ENCODE measurements at places on chromosomes 16 and 17. TPM values are rescaled to one million over a fixed set of nuclear protein-coding genes. Genes with fewer than 3 reads are reported as not detected.

DNA sequence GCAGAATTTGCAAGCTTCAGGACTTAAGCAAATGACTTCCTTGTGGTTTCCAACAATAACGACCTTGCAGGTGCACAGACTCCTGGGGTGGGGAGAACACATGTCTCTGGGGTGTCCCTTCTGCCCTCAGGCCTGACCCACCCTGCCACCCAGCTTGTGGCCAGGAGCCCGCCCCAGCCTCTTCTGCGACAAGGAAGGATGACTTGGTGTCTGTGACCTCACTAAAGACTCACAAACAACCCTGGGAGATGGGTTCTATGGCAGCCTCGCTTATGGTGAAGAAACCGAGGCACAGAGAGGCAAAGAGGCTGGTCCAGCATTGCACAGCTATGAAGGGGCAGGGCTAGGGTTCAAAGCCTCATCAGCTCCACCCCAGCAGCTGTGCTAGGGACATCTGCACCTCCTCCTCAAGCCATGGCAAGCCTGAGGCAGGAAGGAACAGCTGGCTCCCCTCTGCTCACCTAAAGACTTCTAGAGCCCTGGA, 2.6 kb downstream of the ATP2A3 start:
- peaks cover 27% of the 10 kb centered on the region for H3K27me3 ChIP-seq
- H3K4me3 ChIP-seq, result no peak overlapping the region
- H3K27ac ChIP-seq, result peak overlapping the region; percentile 21
- DNase-seq, result no peak
- H3K36me3 ChIP-seq, result no peaks in the 10 kb centered on the region

The PLCD3 gene
- 43.3 TPM for total RNA-seq

DNA sequence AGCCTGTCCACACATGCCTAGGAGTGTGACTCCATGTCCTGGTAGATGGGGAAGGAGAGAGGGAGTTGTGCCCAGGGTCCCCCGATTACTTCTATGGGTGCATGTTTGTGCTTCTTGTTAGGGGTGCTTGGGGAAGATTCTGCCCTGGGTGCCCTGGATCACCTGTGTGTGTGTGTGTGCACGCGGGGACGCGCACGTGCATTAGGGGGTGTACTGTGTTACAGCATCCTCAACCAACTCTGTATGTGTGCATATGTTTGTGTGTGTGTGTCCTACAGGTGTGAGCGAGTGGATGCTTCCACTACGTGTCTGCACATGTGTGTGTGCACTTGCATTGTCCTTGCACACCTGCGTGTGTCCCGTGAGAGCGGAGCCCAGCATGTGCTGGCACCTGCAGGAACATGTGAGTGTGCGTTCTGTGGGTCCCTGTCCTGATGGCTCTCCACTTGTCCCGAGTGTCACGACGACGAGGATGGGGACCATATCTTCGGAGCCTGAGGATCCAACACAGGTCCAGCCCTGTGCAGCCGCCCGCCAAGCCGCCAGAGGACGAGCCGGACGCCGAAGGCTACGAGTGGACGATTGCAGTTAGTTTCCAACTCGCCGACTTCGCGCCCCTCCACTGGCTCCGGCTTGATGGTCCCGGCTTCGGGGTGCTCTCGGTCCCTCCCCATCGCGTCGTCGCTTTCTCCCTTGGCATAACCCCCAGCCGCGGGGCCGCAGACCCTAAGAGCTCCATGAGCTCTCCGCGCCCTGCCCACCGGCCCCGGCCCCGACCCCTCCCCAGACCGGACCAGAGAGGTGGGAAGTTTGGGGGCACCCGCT, 6.0 kb upstream of the TBC1D3B start:
- H3K4me1 ChIP-seq, result no peaks in the 10 kb centered on the region
- H3K27ac ChIP-seq, result no peak overlapping the region
- DNase-seq, result no peak
- no peaks in the 10 kb centered on the region for H3K36me3 ChIP-seq
- H3K4me3 ChIP-seq, result peak overlapping the region; percentile 1

- no peaks in the 10 kb centered on the region for H3K36me3 ChIP-seq
- no peak overlapping the region for H3K4me3 ChIP-seq
- H3K4me1 ChIP-seq, result peaks cover 5% of the 10 kb centered on the region
- H3K27me3 ChIP-seq, result no peaks in the 10 kb centered on the region
These were observed 5.3 kb downstream of the UBALD1 start for GRCh38 chr16:4609200-4610010.

GRCh38 chr17:67425571-67426160, 48.6 kb downstream of the PITPNC1 start:
- H3K4me3 ChIP-seq, result no peak overlapping the region
- no peaks in the 10 kb centered on the region for H3K36me3 ChIP-seq
- H3K27me3 ChIP-seq, result no peaks in the 10 kb centered on the region
- DNase-seq, result no peak
- H3K27ac ChIP-seq, result no peak overlapping the region

All from lung (tissue), 17 donors.